ENCODE measurements at places on chromosomes 16 and 17. TPM values are rescaled to one million over a fixed set of nuclear protein-coding genes. Genes with fewer than 3 reads are reported as not detected.

GAS7 gene
- 44.2 TPM for total RNA-seq

EFCAB5 gene
- 1.9 TPM for total RNA-seq

CHST5 gene
- total RNA-seq = 0.11 TPM

RHBDF1 gene
- total RNA-seq = 1.3 TPM

SRCIN1 gene
- total RNA-seq = 0.24 TPM

TNFRSF13B gene
- total RNA-seq = 316 TPM

QRICH2 gene
- 2.0 TPM for total RNA-seq

KRTAP4-1 gene
- total RNA-seq = not detected

TBKBP1 gene
- total RNA-seq = 3.6 TPM

GRCh38 chr17:70795620-70796019 is 626.3 kb downstream of the KCNJ2 start:
- no peaks in the 10 kb centered on the region for H3K4me1 ChIP-seq
- no peaks in the 10 kb centered on the region for H3K36me3 ChIP-seq
- no peak for DNase-seq
- no peak overlapping the region for H3K27ac ChIP-seq
- H3K27me3 ChIP-seq = no peaks in the 10 kb centered on the region

- no peak overlapping the region for H3K27ac ChIP-seq
- H3K4me3 ChIP-seq = no peak overlapping the region
- peaks cover 12% of the 10 kb centered on the region for H3K4me1 ChIP-seq
- peaks cover 2% of the 10 kb centered on the region for H3K27me3 ChIP-seq
- DNase-seq = no peak
- no peaks in the 10 kb centered on the region for H3K36me3 ChIP-seq
These were observed 46.5 kb upstream of the CIBAR2 start for GRCh38 chr16:85158743-85159178.

- no peaks in the 10 kb centered on the region for H3K27me3 ChIP-seq
- no peak for DNase-seq
- no peak overlapping the region for H3K27ac ChIP-seq
- peaks cover 1% of the 10 kb centered on the region for H3K36me3 ChIP-seq
These were observed 34.3 kb upstream of the RPRML start for GRCh38 chr17:47013341-47013740.

- no peak overlapping the region for H3K27ac ChIP-seq
- no peaks in the 10 kb centered on the region for H3K36me3 ChIP-seq
- no peaks in the 10 kb centered on the region for H3K4me1 ChIP-seq
- DNase-seq = no peak
These were observed 329.7 kb downstream of the ABCC12 start for GRCh38 chr16:47826070-47826469.

DNA sequence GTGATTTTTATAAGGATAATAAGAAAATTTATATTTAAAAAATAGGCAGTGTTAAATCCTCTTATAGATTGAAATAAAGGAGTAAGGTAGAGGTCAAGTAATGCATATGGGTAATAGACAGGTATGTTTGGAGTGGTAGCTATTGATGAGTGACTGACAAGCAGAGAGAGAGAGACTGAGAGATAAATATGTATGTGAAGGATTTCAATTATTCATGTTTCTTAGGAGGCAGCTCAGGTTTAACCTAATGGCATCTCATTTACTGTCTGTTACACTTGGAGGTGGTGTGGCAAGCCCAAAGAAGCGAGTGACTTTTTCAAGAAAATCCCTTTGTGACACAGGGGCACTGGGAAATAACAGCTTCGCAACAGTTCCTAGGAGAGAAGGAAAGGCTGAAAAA is 120.2 kb downstream of the KIF2B start:
- no peaks in the 10 kb centered on the region for H3K27me3 ChIP-seq
- H3K36me3 ChIP-seq = no peaks in the 10 kb centered on the region
- no peak for DNase-seq
- no peaks in the 10 kb centered on the region for H3K4me1 ChIP-seq
- H3K4me3 ChIP-seq = no peak overlapping the region
- H3K27ac ChIP-seq = no peak overlapping the region

DNA sequence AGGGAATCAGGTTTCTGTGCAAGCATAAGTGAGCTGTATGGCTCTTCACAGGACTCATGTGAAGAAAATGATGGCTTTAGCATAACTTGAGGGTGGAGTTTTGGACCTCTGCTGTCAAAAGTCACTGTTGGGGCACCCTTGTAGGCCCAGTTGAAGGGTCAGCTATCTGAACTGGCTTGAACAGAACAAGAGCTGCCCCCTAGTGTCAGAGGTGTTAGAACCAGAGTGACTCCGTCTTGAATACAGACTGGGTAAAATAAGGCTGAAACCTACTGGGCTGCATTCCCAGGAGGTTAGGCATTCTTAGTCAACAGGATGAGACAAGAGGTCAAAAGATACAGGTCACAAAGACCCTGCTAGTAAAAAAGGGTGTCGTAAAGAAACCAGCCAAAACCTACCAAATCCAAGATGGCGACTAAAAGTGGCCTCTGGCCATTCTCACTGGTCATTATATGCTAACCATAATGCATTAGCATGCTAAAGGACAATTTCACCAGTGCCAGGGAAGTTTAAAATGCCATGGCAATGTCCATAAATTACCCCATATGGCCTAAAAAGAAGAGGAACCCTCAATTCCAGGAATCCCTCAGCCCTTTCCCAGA is 484.0 kb upstream of the ERCC4 start:
- no peak overlapping the region for H3K4me3 ChIP-seq
- no peak overlapping the region for H3K27ac ChIP-seq
- H3K27me3 ChIP-seq = no peaks in the 10 kb centered on the region
- DNase-seq = no peak
- H3K36me3 ChIP-seq = no peaks in the 10 kb centered on the region

DNA sequence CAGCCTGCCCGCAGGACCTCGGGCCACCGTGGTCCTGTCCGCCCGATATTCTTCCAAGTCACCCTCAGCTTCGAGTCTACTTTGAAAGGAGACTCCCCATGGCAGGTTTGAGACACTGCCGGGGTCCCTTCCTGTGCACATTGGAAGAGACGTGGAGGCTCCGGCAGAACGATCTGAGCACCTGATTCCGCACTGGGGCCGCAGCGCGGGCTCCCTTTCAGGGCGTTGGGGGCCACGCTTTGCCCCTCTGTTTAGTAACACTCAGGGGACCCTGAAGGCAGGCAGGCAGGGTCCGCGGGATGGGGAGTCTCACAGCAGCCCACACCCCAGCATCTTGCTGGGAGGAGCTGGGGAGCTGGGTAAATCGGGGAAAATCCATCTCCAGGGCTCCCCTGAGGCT is 30.6 kb downstream of the SOX8 start:
- no peaks in the 10 kb centered on the region for H3K4me1 ChIP-seq
- H3K36me3 ChIP-seq = no peaks in the 10 kb centered on the region
- H3K27me3 ChIP-seq = peaks cover 9% of the 10 kb centered on the region
- no peak for DNase-seq
- no peak overlapping the region for H3K27ac ChIP-seq

- no peak overlapping the region for H3K4me3 ChIP-seq
- H3K27ac ChIP-seq = no peak overlapping the region
- no peaks in the 10 kb centered on the region for H3K36me3 ChIP-seq
- H3K4me1 ChIP-seq = no peaks in the 10 kb centered on the region
These were observed 5.6 kb downstream of the RCVRN start for GRCh38 chr17:9899280-9900043.

- H3K4me3 ChIP-seq = peak overlapping the region; percentile 62
- no peaks in the 10 kb centered on the region for H3K36me3 ChIP-seq
- H3K4me1 ChIP-seq = peaks cover 89% of the 10 kb centered on the region
- H3K27me3 ChIP-seq = no peaks in the 10 kb centered on the region
- peak; percentile 38 for DNase-seq
- H3K27ac ChIP-seq = peak overlapping the region; percentile 95
These were observed 29.9 kb upstream of the PRM1 start for GRCh38 chr16:11310997-11311561.

GRCh38 chr17:81020443-81020766 is 14.5 kb upstream of the BAIAP2 start:
- H3K4me1 ChIP-seq = peaks cover 18% of the 10 kb centered on the region
- H3K36me3 ChIP-seq = no peaks in the 10 kb centered on the region
- DNase-seq = no peak
- H3K4me3 ChIP-seq = no peak overlapping the region
- no peak overlapping the region for H3K27ac ChIP-seq

DNA sequence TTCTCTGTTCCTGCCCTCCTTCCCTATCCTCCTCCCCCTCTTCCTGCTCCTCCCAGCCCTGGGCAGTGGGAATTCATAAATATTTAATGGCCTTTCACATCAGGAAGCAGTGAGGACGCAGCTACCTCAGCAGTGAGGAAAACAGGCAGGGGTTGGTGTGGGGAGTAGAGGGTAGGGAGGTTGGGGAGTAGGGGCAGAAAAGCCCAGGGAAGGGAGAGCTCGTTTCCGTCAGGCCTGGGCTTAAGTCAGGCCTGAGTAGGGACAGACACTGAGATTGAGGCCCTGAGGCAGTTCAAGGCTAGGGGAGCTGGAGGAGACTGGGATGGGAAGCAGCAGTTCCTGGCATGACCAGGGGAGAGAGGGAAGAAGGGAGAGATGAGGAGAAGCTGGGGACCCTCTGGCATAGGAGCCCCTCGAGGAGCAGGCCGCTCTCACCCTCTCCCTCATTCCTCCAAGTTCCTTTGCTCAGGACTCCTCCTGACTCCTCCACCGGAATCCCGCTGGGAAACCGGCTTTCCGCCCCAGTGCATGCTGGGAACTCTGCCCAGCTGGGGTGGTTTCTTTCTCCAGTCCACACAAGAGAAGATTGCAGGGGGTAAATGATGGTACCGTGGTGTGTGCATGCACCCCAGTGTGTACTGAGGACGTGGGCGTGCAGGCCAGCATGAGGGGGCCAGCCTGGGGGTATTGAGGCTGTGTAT is 6.2 kb downstream of the SAMD14 start:
- H3K4me3 ChIP-seq = no peak overlapping the region
- no peaks in the 10 kb centered on the region for H3K36me3 ChIP-seq
- DNase-seq = no peak
- no peak overlapping the region for H3K27ac ChIP-seq

GRCh38 chr16:1979271-1980029 is 1.8 kb downstream of the NOXO1 start:
- H3K27ac ChIP-seq = no peak overlapping the region
- H3K36me3 ChIP-seq = peaks cover 32% of the 10 kb centered on the region
- no peak for DNase-seq
- peaks cover 15% of the 10 kb centered on the region for H3K4me1 ChIP-seq
- H3K27me3 ChIP-seq = peaks cover 14% of the 10 kb centered on the region

DNA sequence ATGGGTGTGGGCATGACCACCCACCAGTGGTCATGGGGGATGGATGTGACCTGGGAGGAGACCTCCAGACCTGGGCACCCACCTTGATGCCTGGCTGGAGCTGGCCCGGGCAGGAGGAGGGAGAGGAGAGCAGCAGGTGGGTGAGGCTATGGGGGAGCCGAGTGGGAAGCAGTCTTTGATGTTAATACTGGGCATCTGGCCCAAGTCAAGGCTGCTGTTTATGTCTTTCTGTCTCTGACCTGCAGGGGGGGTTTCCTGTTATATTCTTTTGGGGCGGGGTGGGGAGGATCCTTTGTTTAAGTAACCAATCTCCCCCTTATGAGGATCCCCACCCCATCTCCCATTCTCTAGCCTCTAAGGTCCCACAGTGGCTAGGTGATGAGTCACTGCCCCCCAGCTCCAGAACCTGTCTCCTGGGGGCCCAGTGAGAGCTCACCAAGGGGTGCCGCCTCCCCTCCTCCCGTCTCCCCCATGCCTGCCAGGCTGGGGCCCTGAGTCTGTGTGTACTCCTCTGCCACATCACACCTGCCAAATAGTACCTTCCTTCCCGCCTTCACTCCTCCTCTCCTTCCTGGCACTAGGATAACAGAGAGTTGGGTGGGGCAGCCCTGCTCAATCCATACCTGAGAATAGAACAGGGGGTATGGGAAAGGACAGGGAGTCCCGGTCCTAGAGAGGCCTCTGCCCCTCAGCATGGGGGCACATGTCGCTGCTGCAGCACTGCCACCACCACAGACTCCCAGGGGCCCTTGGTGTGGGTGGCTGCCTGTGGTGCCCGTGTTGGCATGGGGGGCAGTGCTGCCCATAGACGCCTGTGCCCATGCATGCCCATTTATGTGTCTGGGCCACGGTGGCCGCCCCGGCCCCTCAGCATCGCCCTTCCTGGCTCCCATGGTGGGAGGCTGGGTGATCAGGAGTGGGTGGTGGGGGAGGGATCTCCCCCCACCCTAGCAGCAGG is 7.3 kb downstream of the THRA start:
- DNase-seq = no peak
- peak overlapping the region; percentile 86 for H3K4me3 ChIP-seq
- H3K27me3 ChIP-seq = no peaks in the 10 kb centered on the region
- peaks cover 60% of the 10 kb centered on the region for H3K4me1 ChIP-seq
- peaks cover 5% of the 10 kb centered on the region for H3K36me3 ChIP-seq
- H3K27ac ChIP-seq = peak overlapping the region; percentile 76

- no peak overlapping the region for H3K27ac ChIP-seq
- DNase-seq = no peak
- H3K36me3 ChIP-seq = no peaks in the 10 kb centered on the region
- peaks cover 10% of the 10 kb centered on the region for H3K4me1 ChIP-seq
- no peaks in the 10 kb centered on the region for H3K27me3 ChIP-seq
These were observed 16.4 kb upstream of the SEC14L1 start for GRCh38 chr17:77124192-77124889.

DNA sequence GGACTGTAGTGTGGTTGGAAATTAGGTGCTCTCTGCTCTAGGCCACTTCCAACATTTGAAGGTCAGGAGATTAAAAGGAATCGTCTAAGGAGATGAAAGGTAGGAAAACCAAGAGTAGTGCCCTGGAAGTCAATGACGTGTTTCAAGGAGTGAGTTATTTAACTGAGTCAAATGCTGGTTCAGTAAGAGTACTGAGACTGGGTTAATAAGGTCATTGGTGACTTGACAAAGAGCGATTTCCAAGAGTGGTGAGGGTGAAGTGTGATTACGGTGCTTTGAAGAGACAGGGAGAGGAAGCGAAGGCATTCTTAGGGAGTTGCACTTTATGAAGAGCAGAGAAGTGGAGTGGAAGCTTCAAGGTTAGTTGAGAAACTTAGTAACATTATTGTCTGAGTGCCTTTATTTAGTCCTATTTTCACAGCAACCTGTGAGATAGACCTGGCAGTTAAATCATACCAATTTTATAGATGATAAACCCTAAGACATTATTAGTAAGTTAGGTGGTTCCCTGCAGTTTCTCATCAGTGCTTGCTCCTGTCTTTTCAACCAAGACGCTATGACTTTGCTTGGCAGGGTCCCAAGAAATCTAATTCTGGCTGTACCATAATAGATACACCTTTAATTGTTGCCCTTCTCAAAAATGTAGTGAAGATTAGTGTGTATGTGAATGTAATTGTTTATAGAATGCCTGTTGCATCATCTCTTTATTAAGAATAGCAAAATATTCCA is 5.9 kb downstream of the ZNF207 start:
- no peak for DNase-seq
- H3K27me3 ChIP-seq = no peaks in the 10 kb centered on the region
- H3K4me3 ChIP-seq = no peak overlapping the region

- H3K27ac ChIP-seq = no peak within 1 kb of the TSS
- H3K27me3 ChIP-seq = peaks cover 51% of the 10 kb centered on the region
- H3K36me3 ChIP-seq = no peaks in the 10 kb centered on the region
These were observed at the start of gene HS3ST2 for GRCh38 chr16:22813948-22814710. Gene HS3ST2, plus strand, starts transcription at chr16:22814162. Its CDS starts 449 bp downstream, at chr16:22814611.

GRCh38 chr17:29136998-29137730 is 43.0 kb downstream of the MYO18A start:
- no peaks in the 10 kb centered on the region for H3K27me3 ChIP-seq
- H3K4me3 ChIP-seq = no peak overlapping the region
- DNase-seq = no peak
- H3K4me1 ChIP-seq = peaks cover 65% of the 10 kb centered on the region
- H3K27ac ChIP-seq = peak overlapping the region; percentile 20
- H3K36me3 ChIP-seq = peaks cover 35% of the 10 kb centered on the region

GRCh38 chr17:42363767-42364585 is 24.3 kb downstream of the STAT3 start:
- peak overlapping the region; percentile 36 for H3K27ac ChIP-seq
- H3K4me3 ChIP-seq = no peak overlapping the region
- no peak for DNase-seq
- H3K4me1 ChIP-seq = peaks cover 66% of the 10 kb centered on the region
- no peaks in the 10 kb centered on the region for H3K27me3 ChIP-seq

Measured in activated B cell treated with CpG ODN at 0.5 μM for 24 hours (primary cell).